ENCODE measurements at places on chromosomes 5 and 9. TPM values are rescaled to one million over a fixed set of nuclear protein-coding genes. Genes with fewer than 3 reads are reported as not detected.

DNA sequence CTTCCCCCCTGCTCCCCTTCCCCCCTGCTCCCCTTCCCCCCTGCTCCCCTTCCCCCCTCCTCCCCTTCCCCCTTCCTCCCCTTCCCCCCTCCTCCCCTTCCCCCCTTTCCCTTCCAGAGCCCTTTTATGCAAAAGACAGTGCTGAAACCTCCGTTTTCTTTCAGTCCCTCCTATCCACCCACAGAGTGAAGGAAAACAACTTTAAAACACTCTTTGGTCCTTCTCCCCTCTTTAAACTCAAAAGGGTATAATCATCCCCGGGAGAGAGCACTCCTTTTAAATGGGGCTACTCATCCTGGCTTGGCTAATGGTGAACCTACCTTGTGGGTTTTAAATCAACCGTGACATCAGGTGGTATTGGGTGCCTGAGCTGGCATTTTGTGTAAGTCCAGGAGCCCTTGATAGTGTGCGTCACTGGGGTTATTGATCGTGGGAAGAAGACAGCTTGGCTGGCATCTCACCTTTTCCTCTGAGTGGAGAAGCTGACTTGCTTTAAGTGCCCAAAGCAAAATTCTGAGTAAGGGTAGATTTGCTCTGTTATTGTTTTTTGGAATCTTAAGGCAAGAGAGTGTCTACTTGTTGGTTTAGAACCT is 2.7 kb downstream of the LARP1 start:
- DNase-seq = peak; percentile 67
- peaks cover 60% of the 10 kb centered on the region for H3K4me1 ChIP-seq
- H3K27me3 ChIP-seq = no peaks in the 10 kb centered on the region
- peaks cover 20% of the 10 kb centered on the region for H3K36me3 ChIP-seq
- peak overlapping the region; percentile 87 for H3K27ac ChIP-seq

DNA sequence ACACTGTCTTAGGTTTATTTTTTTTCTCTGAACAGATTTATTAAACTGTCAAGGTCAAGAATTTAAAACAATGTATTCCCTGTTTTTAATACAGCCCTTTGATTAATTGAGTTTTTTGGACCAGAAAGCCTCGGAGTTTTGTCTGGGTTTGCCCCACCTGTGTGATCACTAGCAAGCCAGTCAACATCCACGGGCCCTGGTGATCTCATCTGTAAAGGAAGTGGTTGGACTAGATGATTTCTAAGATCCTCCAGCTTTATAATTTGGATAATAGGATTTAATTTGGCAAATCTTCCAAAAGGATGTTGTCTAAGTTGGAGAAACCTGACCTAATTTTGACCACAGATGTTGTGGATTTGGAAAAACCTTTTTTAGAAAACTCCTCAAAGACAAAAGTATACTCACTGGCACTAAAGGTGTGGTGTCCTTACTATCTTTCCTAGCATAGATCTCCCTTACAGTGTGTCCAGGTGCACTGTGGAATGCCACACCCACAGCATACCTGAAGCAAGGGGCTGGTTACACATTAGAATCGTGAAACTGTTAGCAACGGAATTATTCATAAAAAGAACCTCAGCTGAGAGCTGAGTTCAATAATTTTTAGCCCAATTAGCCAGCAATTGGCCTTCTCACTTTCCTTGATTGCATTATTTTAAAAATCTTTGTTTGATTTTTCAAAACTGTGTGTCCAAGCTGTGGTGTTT is 195.6 kb upstream of the ELL2 start:
- H3K4me3 ChIP-seq = no peak overlapping the region
- H3K36me3 ChIP-seq = no peaks in the 10 kb centered on the region
- peaks cover 2% of the 10 kb centered on the region for H3K27me3 ChIP-seq
- H3K27ac ChIP-seq = no peak overlapping the region
- no peak for DNase-seq

Gene C5orf34
- 16.3 TPM for total RNA-seq

Gene CDX1
- total RNA-seq = not detected

Gene NTRK2
- 0.05 TPM for total RNA-seq

DNA sequence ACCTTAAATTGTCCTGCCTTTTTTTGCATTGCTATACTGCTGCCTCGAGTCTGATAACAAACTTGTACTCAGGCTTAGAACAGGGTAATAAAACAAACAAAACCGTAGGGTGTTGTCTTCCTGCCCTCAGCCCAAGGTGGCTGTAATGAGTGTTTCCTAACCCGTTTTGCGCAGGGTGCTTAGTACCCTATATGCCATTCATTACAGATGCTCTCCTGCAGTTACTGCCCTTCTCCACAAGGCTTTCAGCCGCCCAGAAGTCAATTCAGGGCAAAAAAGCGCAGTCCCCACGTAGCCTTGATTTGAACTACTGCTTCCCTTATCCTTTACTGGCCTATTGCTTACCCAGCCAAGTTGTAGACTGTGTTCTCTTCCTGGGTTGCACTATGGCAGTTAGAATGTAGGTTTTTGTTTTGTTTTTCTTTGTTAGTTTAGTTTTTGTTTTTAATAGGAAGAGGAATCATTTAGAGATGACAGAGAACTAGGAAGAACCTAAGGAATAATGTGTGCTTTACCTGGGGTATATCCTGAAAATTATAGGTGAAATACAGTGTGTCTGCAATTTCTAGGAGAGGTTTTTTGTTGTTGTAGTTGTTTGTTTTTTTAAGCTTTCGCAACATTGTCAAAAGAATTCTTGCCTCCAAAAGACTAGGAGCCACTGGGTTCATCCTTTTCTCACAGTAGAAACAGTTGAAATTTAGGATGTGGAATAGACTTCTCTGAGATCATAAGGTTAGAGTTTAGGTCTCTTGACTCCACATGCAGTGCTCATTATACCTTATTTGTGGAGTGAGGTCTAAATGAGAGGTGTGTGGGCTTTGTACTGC is 1.3 kb downstream of the HMGXB3 start:
- H3K4me3 ChIP-seq = peak overlapping the region; percentile 86
- H3K27me3 ChIP-seq = no peaks in the 10 kb centered on the region
- peaks cover 43% of the 10 kb centered on the region for H3K4me1 ChIP-seq
- H3K27ac ChIP-seq = peak overlapping the region; percentile 85
- H3K36me3 ChIP-seq = peaks cover 18% of the 10 kb centered on the region

Gene FCN2
- total RNA-seq = not detected

- H3K4me1 ChIP-seq = peaks cover 7% of the 10 kb centered on the region
- DNase-seq = no peak
- no peak overlapping the region for H3K27ac ChIP-seq
- H3K27me3 ChIP-seq = no peaks in the 10 kb centered on the region
- no peak overlapping the region for H3K4me3 ChIP-seq
These were observed 14.2 kb downstream of the RABL6 start for GRCh38 chr9:136821826-136822544.

Measured in activated naive CD4-positive, alpha-beta T cell treated with anti-CD3 and anti-CD28 coated beads for 36 hours (primary cell).